ENCODE measurements at places on chromosomes 7 and 10. TPM values are rescaled to one million over a fixed set of nuclear protein-coding genes. Genes with fewer than 3 reads are reported as not detected.

BTBD16 gene
- not detected for total RNA-seq

NYAP1 gene
- 0.32 TPM for total RNA-seq

ZNF277 gene
- 21.2 TPM for total RNA-seq

OPALIN gene
- total RNA-seq = not detected

MAT1A gene
- total RNA-seq = not detected

PPP1R17 gene
- not detected for total RNA-seq

VAX1 gene
- not detected for total RNA-seq

EN2 gene
- total RNA-seq = not detected

KCND2 gene
- not detected for total RNA-seq

ANKMY2 gene
- total RNA-seq = 10.3 TPM

IRF5 gene
- 6.5 TPM for total RNA-seq

SPAG6 gene
- total RNA-seq = 0.57 TPM

KLHDC10 gene
- 14.6 TPM for total RNA-seq

TMEM209 gene
- total RNA-seq = 41.6 TPM

PRKAG2 gene
- 32.3 TPM for total RNA-seq

DNA sequence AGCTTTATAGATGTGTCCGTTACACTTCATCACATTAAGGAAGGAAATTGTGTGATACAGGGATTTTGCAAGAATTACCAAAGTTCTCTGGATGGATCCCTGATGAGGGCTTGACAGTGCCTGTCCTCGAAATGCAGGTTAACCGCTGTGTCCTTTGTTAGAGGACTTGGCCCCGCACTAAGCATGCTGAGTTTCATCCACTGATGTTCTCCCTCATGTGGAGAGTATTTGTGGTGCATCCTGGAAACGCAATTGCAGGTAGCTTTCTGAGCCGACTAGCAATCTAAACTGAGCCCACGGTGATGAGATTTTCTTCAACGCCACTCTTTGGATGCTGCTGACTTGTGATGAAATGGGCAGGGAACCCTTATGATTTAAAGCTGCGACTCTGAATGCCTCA, 71.9 kb upstream of the STK17A start:
- DNase-seq = no peak

- DNase-seq = no peak
Measured at GRCh38 chr10:69091143-69091651, 3.3 kb downstream of the SRGN start.

DNA sequence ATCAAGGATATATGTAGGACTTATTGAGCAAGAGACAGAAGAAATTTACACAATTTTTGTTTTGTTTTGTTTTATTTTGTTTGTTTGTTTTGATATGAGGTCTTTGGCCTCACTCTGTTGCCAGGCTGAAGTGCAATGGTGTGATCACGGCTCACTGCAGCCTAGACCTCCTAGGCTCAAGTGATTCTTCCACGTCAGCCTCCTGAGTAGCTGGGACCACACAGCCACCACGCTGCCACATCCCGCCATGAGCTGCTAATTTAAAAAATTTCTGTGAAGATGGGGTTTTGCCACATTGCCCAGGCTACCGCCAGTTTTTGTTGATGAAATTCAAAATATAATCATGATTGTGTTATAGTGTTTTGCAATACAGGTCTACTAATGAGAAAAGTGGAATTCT, 54.9 kb downstream of the ZNF487 start:
- no peak for DNase-seq

- no peak for DNase-seq
Measured at GRCh38 chr7:95950698-95951097, 178.3 kb downstream of the DYNC1I1 start.

DNA sequence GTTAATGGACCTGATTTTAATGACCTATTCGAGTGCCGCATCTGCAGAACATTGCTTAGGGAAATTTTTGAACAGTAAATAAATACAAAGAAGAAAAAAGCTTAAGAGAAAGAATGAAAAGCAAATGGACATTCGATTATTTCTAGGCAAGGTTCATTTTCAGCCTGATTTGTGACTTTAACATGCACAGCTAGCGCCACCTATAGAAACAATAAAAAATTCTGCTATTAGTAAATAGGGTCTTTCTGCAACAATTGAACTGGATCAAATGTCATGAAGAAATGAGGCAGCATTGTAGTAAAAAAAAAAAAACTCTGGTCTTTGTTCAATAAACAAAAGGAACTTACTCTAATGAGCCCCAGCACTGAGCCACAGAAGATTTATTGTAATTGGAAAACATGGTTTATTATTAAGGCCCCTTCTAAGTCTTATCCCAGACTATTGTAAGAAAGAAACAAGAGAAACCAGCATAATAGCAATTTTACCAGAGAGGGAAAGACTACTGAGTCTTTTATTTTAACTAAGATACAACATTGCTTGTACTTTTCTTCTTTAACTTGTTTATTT, 41.4 kb upstream of the GHITM start:
- DNase-seq = no peak

GRCh38 chr10:114038819-114039218, 4.8 kb upstream of the ADRB1 start:
- no peak for DNase-seq

GRCh38 chr7:34249192-34249591, 343.9 kb downstream of the BMPER start:
- no peak for DNase-seq

DNA sequence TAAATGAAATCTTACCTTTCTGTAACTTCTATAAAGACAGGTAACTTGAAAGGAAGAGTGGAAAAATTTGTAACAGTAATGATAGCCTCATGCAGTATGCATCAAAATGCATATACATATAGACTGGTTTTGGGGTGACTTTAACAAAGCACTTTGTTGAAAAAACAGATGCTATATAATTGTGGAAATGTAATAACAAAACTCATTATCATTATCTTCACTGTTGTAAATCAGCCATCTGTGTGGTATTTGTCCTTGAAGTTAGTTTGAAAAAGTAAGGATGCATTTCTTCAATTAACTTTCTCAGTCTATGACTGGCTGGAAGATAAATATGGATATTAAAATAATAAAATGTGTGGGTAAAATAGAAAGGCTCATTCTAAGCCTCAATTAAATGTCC, 6.1 kb upstream of the DGKB start:
- DNase-seq = no peak

- no peak for DNase-seq
Measured at GRCh38 chr7:128831178-128831993, 1.2 kb downstream of the FLNC start.

DNA sequence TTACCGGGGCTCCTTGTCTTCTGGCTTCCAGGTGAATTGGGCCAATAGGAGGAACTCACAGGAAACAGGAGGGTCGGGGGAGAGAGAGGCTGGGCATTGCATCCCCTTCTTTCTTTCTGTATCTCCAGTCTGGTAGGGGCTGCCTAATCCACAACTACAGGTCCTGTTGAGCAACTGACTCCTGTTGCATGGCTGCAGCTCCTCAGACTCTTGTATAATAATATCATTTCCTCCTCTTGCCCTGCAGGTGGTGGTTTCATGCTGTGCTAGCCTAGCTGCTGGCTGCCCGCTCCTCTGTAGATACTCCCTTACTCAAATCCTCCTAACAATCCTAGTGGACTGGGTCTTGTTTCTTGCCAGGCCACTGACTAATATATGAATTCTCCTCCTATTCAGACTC, 276.5 kb upstream of the SMIM30 start:
- DNase-seq = no peak

DNA sequence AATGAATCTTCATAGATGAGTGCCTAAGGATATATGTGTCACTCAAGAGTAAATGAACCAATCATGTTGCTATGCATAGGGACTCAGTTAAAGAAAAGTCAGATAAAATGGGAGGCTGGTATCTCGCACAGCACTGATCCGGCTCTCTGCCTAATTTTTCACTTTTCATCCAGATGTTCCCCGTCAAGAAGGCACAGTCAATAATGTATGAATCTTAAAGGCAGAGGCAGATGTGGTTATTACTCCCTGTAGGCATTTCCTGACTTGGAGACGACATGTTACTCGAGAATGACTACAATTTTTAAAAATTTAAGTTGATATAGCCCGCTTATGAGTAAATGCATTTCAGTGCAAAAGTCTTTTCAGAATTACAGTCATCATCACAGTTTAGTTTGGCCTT, 113.6 kb downstream of the TBXAS1 start:
- no peak for DNase-seq

GRCh38 chr7:25095516-25096345, 29.3 kb downstream of the CYCS start:
- DNase-seq = no peak

GRCh38 chr7:111753968-111754367, 191.7 kb upstream of the IMMP2L start:
- no peak for DNase-seq

- DNase-seq = no peak
Measured at GRCh38 chr10:3684891-3685290, 100.1 kb downstream of the KLF6 start.

DNA sequence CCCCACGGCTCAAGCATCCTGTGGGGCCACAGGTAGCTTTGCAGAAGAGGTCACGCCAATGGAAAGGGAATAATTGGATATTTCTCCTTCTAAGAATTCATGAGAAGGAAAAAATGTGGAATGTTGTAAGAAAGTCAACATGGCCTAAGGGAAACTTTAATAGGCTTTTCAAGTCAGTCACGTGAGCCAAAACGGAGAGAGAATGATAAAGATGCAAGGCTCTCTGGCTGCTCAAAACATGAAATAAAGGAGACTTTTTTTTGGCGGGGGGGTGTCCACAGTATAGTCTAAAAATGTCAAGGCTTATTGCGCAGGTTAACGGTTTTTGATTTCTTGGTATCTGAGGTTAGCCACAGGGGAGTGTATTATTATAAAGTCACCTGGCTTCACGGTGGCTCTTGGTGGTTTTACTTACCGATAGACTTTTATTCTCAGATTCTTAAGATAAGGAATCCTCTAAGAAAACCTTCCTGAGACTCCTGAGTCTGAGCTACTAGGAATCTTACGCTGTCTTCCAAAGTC, 148.1 kb downstream of the ARHGAP21 start:
- no peak for DNase-seq

GRCh38 chr10:52663161-52663560, 109.4 kb downstream of the MBL2 start:
- no peak for DNase-seq

DNA sequence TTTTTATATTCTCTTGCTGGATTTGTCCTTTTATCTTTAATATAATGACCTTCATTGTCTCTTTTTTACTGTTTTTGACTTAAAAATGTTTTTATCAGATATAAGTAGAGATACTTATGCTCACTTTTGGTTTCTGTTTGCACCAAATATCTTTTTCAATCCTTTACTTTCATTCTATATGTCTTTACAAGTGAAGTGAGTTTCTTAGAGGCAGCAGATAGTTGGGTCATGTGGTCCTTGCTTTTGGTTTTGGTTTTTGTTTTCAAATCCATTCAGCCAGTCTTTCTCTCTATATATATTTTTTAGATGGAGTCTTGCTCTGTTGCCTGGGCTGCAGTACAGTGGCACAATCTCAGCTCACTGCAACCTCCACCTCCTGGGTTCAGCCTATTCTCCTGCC, 932.4 kb upstream of the LRRTM3 start:
- DNase-seq = no peak

GRCh38 chr7:80132594-80132993, 2.0 kb upstream of the GNAI1 start:
- no peak for DNase-seq

DNA sequence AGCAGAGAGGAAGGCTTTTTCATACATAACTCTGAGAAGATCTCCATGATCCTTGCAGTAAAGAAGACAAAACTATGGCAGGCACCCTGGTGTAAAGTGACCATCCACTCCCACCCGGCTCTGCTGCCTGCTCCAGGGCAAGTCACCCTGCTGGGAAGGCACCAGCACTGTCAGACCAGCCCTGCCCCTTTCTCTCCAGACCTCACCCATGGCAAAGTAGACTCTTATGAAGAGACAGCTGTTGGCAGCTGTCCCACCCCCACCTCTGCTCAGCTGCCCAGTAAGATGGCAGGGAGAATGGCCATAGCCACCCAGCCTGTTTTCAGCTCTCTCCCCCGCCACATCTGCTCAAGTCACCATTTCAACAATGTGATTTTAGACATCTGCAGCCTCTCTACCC, 8.6 kb upstream of the ZMIZ2 start:
- DNase-seq = no peak

DNA sequence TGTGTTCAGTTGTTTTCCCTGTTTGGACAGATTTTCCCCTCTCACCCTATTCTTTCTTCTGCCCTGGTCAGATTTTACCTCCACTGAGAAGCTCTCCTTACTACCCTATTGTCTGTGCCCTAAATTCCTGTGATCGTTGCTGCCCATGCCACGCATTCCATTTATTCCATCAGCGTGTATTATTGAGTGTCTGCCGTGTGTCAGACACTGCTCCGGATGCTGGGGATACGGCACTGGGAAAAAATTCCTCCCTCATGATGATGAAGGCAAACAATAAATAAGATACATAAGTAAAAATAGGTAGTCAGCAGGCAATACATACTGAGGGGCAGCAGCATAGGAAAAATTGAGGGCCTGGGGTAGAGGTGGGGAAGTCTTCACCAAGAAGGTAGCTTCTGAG, 86.8 kb downstream of the FANK1 start:
- DNase-seq = no peak

DNA sequence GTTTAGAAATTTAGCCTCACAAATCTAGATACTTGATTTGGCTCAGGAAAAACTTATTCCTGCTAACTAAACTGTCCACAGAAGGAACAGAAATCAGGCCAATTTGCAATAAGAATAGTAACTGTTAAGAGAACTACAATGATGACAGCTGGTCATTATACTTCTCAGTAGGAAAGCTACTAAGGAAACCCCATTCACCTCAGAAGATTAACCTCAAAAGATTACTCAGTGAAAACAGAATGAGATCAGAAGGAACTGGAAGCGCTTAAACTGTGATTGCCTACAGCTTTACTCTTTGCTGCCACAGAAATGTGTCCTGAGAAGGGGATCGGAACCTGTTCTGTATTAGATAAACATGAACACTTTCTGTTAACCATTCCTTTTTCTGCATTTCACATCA, 24.3 kb upstream of the DNAJB12 start:
- no peak for DNase-seq

DNA sequence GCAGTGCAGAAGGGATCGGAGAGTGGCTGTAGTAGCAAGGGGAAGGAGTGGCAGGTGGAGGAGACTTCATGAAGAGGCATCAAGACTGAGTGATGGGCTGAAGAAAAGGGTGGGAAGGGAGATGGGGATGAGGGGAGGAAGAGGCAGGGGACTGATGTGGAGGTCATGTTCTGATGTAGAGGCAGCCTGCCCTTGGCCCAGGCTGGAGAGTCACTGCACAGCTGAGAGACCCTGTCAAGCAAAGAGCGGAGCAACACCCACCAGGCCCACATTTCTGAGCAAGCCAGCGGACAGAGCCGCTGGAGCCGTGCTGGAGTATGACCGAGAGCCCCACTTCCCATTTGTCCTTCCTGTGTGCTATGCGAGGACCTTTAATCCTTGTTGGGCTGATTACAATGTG, 501.6 kb upstream of the MKI67 start:
- no peak for DNase-seq

DNA sequence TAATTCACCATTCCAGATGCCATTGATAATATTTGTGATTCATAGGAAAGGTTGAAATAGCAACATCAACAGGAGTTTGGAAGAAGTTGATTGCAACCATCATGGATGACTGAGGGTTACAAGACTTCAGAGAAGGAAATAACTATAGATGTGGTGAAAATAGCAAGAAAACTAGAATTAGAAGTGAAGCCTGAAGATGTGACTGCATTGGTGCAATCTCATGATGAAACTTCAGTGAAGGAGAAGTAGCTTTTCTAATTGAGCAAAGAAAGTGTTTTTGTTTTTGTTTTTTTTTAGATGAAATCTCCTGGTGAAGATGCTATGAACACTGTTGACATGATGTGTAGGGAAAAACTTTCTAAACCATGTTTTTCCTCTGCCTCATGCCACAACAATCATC, 18.7 kb upstream of the CD36 start:
- DNase-seq = no peak

GRCh38 chr7:78073609-78074382, 275.2 kb downstream of the PHTF2 start:
- no peak for DNase-seq
